ENCODE measurements at places on chromosomes 16 and 17.
A peak's percentile ranks its signal among the peaks of the same experiment; 100 is the strongest.

GRCh38 chr17:50304781-50305404 is 30.6 kb downstream of the TMEM92 start:
- DNase-seq, result no peak

DNA sequence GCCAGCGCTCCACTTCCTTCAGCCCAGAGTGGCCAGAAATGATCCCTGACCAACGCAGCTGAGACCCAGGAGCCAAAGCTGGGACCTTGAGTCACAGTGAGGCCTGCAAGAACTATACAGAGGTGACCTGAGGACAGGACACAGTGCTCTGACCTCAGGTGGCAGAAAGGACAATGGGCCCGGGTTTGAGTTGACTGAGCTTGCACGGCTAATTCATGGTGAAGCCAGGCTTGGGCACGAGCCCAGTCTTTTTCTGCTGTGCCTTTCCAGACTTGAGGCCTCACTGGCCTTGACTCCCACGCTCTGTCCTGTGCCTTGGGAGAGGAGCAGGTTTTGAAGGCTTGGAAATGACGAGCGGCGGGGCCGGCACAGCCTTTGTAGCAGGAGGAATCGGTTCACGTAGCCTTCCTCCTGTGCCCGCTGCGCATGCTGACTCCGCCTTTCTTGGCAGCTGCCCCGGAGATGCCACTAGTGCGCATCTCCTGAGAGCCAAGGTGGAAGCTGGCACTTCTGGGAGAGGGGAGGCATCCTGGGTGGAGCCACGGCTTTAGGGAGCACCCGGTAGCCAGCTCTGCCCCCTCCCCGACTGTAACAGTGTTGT is 34.9 kb downstream of the NDEL1 start:
- DNase-seq, result no peak

- DNase-seq, result peak; percentile 28
Measured at GRCh38 chr17:67020293-67020766, 24.0 kb upstream of the CACNG1 start.

DNA sequence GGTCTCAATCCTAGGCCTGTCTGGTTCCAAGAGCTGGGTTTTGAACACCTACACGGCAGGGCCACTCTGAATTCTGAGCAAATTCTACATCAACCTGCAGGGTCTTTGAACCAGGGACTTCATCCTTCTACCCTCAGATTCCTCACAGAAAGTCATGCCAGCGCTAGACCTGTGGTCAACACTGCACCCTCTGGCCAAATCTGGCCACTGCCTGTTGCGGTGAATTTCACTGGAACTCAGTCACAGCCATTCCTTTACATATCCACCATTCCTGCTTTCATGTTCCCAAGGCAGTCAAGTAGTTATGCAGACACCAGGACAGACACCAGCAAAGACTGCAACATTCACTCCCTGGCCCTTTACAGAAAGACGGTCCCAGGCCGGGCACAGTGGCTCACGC is 144.6 kb downstream of the C16orf95 start:
- no peak for DNase-seq

GRCh38 chr16:88507231-88507743 is 54.2 kb downstream of the ZFPM1 start:
- no peak for DNase-seq

GRCh38 chr17:35540589-35541404 is 3.3 kb upstream of the SLFN12L start:
- DNase-seq, result no peak

- no peak for DNase-seq
Measured at GRCh38 chr16:88116121-88116520, 164.9 kb downstream of the BANP start.

DNA sequence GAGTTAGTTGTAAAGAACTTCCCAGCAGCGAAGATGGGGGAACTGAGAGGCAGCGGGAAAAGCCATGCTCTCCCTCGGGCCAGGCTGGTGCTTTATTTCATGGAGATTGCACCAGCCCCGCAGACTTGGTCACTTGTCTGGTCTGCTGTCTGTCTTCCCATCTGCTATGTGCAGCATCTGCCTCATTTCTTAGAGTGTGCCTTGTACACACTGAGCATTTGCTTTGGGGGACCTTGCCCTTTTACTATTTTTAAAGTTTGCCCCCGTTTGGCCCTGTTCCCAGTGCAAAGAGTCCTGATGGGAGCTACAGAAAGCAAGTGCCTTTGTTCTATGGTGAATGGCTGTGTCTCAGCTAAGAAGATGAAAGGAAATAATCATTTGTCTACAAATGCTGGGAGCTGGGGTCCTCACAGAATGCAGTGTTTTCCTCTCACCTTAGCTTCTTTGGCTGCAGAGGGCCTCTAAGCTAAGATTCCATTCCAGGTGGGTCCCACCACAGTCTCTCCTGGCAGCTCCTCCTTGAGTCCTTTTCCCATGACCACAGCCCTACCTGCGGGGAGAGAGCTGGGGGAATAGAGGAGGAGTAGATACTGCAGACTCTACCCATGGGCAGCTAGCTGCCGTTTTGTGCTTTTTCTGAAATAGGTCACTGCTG is 25.1 kb upstream of the CNOT1 start:
- DNase-seq, result no peak

- peak; percentile 83 for DNase-seq
Measured at GRCh38 chr17:57085448-57086068, 512 bp downstream of the AKAP1 start.

DNA sequence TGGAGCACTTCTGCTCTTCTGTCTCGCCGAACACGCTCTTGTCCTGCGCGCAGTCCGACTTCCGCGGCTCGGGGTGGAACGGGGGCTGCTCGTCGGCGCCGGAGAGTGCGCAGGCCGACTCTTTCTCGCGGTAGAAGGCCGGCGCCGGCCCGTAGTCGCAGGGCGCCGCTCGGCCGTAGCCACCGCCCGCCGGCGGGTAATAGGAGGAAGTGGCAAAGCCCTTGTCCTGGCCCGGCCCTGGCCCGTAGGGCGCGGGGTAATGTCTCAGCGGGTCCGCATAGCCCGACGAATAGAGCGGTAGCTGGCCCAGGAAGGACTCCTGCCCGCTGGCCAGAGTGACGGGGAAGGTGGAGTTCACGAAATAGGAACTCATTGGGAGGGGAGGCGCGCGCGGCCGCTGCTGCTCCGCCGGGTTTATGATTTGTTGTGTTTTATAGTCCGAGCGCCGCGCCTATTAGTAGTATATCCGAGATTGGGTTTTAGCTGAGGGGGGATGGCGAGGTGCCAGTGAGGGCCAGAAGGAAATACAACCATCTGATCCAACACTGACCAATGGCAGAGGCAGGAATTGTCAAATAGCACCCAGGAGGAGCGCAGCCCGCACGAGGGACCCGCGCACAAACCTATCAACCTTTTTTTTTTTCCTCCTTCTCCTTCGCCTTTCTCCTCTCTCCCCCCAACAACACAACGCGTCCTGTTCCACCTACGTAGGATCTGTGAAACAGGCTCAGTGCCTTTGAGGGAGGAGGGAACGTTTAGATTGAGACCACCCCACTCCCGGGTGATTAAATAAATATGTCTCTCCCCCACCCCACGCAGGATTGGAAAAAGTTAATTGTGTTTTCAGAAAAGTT is 4.4 kb upstream of the HOXB5 start:
- DNase-seq, result peak; percentile 64

DNA sequence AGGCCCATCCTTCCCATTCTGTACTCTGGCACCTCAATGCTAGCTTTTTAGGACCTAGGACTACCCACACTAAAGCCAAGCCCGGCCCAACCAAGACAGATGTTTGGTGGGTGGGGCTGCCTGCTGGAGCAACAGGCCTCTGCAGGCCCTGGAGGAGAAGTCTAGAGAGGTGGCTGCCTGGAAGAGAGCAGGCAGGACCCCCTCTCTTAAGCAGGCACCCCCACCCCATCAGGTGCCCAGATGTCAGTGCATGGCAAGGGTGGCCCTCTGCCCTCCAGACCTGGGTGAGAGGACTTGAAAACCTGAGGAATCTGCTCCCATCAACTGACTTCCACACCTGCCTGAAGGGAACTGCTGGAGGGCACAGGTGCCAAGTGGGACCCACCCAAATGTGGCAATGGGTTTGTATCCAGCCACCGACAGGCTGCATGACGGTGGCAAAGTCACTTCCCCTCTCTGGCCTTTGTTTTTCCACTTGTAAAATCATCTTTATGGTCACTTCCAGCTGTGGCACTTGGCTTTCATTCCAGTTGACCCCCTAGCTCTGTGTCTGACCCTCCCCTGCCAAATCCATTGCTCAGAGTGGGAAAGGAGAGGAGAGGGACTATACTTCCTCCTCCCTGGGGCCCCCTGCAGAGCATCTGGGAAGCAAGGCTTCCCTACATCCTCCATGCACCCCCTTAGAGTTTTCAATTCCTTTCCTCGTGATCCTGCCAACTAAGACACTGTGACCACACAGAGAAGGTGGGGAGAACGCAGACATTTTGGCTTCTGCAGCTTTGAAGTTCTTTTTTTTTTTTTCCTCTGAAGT is 1.7 kb upstream of the STAT5A start:
- no peak for DNase-seq

DNA sequence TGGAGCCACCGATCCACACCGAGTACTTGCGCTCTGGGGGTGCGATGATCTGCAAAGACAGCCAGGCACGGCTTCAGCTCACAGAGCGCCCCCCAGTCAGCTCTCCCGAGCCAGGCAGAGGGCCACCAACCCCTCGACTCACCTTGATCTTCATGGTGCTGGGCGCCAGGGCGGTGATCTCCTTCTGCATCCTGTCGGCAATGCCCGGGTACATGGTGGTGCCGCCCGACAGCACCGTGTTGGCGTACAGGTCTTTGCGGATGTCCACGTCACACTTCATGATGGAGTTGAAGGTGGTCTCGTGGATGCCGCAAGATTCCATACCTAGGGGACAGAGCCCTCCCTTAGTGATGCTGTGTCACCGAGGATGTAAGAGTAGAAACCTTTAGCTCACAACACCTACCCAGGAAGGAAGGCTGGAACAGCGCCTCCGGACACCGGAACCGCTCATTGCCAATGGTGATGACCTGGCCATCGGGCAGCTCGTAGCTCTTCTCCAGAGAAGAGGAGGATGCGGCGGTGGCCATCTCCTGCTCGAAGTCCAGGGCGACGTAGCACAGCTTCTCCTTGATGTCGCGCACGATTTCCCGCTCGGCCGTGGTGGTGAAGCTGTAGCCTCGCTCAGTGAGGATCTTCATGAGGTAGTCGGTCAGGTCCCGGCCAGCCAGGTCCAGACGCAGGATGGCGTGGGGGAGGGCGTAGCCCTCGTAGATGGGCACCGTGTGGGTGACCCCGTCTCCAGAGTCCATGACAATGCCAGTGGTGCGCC is 1.6 kb downstream of the ACTG1 start:
- DNase-seq, result peak; percentile 45

- DNase-seq, result no peak
Measured at GRCh38 chr16:73996624-73997339, 299.8 kb upstream of the PSMD7 start.

- no peak for DNase-seq
Measured at GRCh38 chr16:7236824-7237410, 95.7 kb upstream of the RBFOX1 start.

DNA sequence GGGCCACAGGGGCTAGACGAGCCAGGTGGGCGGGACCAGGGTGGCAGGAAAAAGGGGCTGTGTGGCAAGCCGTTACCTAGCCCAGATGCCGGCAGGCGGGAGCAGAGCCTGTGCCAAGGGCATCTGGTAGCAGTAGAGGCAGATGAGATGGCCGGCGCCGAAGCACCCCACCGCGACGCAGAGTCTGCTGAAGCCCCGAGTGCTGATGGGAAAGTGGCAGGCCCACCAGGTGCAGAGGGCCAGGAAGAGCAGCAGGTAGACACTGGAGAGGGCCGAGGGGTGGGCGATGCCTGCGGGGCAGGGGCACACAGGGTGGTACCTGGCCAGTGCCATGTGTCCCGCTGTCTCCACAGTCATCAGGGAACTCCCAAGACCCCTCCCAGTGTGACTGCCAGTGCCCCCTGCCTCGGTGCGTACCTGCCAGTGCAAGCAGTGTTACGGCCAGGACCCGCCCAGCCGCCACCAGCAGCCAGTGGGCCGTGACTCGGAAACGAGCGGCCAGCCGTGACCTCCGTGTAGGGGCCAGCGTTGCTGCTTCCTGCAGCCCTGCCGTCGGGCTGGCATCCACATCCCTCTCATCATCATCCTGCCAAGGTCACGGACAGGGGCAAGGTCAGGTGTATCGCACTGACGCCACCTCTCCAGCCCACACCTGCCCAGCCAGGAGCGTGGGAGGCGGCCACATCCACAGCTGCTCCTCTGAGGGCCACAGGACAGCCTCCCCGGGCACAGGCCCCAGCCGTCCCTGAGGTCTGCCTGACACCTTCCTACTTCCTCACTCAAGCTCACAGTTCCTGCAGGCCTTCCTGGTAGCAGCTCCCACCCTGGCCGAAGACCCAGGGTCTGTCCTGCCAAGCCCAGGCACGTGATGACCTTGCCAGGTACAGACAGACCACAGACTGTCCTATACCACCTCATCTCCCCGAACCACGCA is 32.1 kb downstream of the CTU2 start:
- no peak for DNase-seq

GRCh38 chr17:39209317-39210092 is 9.4 kb downstream of the RPL19 start:
- DNase-seq, result peak; percentile 31

- DNase-seq, result no peak
Measured at GRCh38 chr16:14366974-14367707, 262.9 kb downstream of the PARN start.

DNA sequence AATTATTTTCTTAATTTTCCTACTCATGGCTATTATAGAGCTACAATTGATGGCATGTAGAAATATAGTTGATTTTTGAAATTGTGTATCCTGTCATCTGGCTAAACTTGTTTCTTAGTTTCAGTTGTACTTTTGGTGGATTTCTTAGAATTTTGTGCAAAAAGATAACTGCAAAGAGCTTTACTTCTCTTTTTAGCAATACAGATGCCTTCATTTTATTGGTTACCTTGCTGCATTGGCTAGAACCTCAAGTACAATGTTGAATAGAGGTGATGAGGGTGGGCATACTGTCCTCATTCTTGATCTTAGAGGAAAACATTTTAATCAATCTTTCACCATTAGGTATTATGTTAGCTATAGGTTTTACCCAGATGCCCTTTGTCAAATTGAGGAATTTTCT is 67.9 kb downstream of the METRNL start:
- DNase-seq, result no peak

GRCh38 chr17:8312726-8313600 is 2.9 kb downstream of the ARHGEF15 start:
- DNase-seq, result no peak

- DNase-seq, result no peak
Measured at GRCh38 chr17:72363089-72363610, 242.3 kb downstream of the SOX9 start.

- no peak for DNase-seq
Measured at GRCh38 chr16:90043526-90043925, 24.3 kb upstream of the DBNDD1 start.
